ENCODE measurements at places on chromosomes 3 and 15. TPM values are rescaled to one million over a fixed set of nuclear protein-coding genes. Genes with fewer than 3 reads are reported as not detected.

Gene NPAP1
- 0.19 TPM for total RNA-seq

Gene DTX3L
- total RNA-seq, result 58.0 TPM

Gene USF3
- total RNA-seq, result 21.3 TPM

DNA sequence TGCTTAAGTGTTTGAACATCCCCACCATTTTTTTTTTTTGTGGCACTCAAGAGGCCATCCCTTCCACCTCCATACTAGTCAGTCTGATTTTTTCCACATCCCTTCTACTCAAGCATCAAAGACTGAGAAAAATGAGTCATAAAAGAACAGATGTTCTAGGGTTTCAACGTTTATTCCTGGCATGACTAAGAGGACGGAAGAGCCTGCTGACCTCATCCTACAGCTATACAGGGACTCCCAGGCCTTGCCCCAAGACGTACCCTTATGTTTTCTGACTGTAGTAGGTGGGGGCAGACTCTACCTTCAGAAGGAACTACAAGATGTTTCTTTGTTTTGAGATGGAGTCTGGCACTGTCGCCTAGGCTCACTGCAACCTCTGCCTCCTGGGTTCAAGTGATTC lies 3.3 kb upstream of the ITPKA start:
- peaks cover 13% of the 10 kb centered on the region for H3K4me1 ChIP-seq
- H3K27me3 ChIP-seq, result no peaks in the 10 kb centered on the region
- no peak overlapping the region for H3K27ac ChIP-seq
- no peak for DNase-seq
- H3K4me3 ChIP-seq, result no peak overlapping the region

- no peaks in the 10 kb centered on the region for H3K36me3 ChIP-seq
- DNase-seq, result no peak
- no peaks in the 10 kb centered on the region for H3K4me1 ChIP-seq
- no peak overlapping the region for H3K27ac ChIP-seq
- H3K4me3 ChIP-seq, result peak overlapping the region; percentile 50
- no peaks in the 10 kb centered on the region for H3K27me3 ChIP-seq
These were observed 27.3 kb downstream of the STARD5 start for GRCh38 chr15:81296673-81297072.

Gene TMEM207
- total RNA-seq, result not detected

Gene COL6A5
- 0.41 TPM for total RNA-seq

Measured in kidney (tissue), 22 donors.